ENCODE measurements at places on chromosomes 2 and 18.

DNA sequence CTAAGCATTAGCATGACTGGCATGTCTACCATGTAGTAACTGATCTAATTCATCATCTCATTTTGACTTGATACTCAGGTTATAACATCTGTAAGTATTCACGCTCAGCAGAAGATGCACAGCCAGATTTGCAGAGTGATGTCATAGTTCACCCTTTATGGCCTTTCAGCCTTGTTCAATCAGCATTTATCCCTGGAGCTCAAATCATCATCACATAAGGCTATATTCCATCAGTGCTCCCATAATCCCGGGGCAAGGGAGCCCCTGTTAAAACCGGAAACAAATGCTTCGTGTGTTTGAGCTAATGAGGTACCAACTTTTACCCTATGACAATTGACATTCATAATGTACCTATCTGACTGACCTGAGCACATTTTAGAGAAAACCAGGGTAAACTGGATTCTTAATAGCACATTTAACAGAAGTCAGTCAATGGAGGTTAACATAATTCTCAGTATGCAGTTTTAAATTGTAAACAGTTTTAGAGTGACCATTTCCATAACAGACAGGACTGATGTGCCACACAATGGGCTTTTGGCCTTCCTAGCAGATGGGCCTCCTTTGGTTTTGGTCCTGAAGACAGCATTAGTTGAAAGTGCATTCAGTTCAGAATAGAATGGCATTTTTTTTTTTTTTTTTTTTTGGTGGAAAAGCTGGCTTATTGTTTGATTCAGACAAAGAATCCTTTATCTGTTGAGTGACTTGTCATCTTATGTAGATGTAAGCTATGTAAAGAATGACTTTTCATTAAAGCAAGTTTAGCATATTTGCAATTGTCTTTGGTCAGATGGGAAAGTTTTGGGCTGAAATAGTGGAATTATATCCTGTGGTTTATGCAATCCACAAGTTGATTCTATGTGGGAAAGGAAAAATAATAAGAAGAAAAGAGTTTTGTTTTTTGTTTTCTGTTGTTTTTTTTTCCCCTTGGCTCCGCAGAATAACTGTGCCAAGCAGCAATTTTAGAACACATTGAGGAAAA, 866.0 kb upstream of the ACVR2A start:
- no peak for DNase-seq

GRCh38 chr2:233700028-233700635, 7.4 kb downstream of the UGT1A6 start:
- DNase-seq = no peak

GRCh38 chr2:163465440-163465839, 270.4 kb downstream of the FIGN start:
- DNase-seq = no peak

- DNase-seq = no peak
These were observed 71.6 kb upstream of the CYP1B1 start for GRCh38 chr2:38147333-38148121.

GRCh38 chr2:10397297-10397875, 50.7 kb downstream of the ODC1 start:
- DNase-seq = no peak

DNA sequence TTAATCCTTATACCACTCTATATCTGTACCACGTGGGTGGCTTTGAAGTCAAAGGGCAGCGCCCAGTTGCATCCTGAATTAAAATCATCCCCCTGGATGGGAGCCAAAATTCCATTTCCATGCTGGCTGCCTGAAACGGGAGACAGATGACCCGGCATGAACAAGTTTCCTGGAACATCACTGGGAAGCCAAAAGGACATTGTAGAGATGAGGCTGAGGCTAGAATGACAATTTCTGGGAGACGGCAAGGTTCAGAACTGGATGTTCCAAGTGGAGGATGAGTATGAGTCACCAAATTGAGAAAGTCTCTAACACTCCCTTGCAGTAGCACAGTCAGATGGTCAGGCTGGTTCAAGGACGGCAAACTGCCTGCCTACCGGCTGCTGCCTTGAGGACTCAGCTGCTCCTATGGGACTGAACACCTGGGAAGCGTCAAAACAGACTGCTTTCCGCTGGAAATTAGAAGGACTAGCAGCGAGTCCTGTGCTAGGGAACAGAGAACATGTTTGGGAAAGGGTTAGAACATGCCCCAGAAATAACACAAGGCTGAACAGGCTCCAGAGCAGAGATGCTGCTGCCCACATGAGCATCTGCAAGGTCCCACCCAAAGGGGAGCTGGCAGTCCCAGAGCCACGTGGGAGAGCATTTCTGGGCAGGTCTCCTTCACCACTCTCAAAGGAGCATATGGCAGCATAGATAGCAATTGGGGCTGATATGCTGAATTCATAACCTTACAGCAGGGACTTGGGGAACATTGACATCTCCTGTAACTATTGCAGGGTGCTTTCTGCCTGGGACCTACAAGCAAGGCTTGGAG, 32.0 kb downstream of the YPEL5 start:
- no peak for DNase-seq

- DNase-seq = no peak
These were observed 26.9 kb upstream of the KCNG2 start for GRCh38 chr18:79770826-79771225.

DNA sequence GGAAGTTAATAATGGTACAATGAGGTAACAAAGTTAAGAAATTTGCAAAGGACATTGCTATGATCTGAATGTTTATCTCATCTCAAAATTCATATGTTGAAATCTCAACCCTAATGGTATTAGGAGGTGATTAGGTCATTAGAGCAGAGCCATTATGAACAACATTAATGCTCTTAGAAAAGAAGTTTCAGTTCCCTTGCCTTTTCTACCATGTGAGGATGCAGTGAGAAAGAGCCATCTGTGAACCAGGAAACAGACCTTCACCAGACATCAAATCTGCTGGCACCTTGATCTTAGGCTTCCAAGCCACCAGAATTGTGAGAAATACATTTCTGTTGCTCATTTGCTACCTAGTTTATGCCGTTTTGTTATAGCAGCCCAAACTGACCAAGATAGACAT, 757.6 kb downstream of the NR4A2 start:
- no peak for DNase-seq

GRCh38 chr2:67994716-67995115, 68.1 kb downstream of the C1D start:
- no peak for DNase-seq

GRCh38 chr2:151967829-151968722, 130.8 kb downstream of the CACNB4 start:
- no peak for DNase-seq

DNA sequence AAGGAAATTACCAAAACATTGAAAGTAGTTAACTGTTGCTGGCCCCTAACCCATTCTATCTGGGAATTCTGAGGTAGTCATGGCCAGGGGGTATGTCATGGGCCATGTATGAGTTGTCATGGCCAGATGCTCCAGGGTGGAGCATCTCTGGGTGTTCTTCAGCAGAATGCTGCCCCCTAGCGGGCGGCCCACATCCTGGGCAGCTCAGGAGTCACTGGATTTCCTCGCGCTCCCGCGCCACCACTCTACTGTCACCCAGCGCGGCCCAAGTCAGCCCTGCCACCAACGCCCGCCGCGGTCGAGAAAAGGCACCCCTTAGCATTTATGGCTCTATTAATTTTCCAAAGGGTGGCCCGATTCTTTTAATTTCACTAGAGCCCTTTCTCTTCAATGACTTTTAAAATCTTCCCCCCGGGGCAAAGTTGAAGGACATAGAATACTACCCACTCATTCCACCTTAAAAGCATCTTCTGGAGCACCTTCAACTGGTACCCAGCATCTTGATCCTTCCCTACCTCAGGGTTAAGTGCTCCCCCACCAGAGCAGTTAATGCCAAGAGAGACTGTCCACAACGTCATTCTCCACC, 41.6 kb downstream of the PKDCC start:
- peak; percentile 65 for DNase-seq

DNA sequence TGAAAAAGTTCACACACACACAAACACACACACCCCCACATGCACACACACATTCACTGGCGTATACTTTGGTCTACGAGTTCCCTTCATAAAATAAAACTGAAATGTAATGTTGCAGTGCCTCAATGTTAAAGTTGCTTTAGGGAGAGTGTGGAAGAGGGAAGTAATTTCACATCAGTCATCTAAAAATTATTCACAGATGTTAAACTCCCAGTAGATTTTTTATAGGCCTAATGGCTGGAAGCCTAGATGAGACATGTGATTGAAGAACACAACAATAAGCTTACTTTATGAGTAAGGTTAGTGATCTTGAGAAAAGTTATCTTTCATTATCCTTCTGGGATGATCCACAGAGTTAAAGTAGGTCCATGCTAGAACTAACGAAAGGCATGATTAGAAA, 506.7 kb upstream of the CNTNAP5 start:
- no peak for DNase-seq

- no peak for DNase-seq
These were observed 89.3 kb downstream of the CABYR start for GRCh38 chr18:24227977-24228666.

- no peak for DNase-seq
These were observed 6.2 kb upstream of the ALPG start for GRCh38 chr2:232400256-232401015.

GRCh38 chr2:198546122-198546521, 741.7 kb downstream of the PLCL1 start:
- no peak for DNase-seq

GRCh38 chr2:88563129-88563528, 64.1 kb downstream of the EIF2AK3 start:
- DNase-seq = no peak

GRCh38 chr2:105870062-105870461, 125.3 kb downstream of the NCK2 start:
- no peak for DNase-seq

GRCh38 chr2:160255408-160255807, 55.3 kb upstream of the ITGB6 start:
- no peak for DNase-seq

- DNase-seq = no peak
These were observed 32.8 kb upstream of the DAPL1 start for GRCh38 chr2:158762336-158762735.

- no peak for DNase-seq
These were observed 65.2 kb downstream of the CIB4 start for GRCh38 chr2:26575836-26576564.

- no peak for DNase-seq
These were observed 129.7 kb upstream of the OSR1 start for GRCh38 chr2:19488009-19488691.

GRCh38 chr2:96146153-96146880, 1.1 kb upstream of the DUSP2 start:
- peak; percentile 87 for DNase-seq

DNA sequence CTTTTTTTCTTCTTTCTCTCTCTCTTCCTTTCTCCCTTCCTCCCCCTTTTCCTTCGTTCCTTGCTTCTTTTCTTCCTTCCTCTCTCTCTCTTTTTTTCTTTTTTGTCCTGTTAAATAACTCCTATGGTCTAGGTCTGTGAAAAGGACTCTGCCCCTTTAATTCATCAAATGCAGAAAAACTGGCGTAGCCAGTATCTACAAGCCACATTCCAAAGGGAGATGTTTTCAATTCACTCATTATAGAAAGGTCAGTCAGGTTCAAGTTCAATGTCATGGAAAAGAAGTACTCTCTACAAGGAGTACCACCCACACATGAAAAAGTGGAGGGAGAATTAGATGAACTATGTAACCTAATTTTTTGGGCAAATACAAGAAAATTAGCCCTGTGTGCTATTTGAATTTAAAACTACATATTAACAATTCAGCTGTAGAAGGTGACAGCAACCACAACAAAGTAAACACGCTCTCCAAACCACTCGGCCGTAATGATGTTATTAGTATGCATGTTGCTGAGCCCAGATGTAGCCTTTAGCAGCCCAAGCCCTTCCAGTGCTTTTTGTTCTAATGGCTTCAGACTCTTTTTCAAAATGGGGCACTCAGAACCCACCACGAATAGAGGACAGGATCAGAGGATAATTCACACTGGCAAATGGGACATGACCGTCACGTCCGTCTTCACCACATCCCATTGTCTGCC, 735.4 kb upstream of the FANCL start:
- DNase-seq = no peak

GRCh38 chr2:162746310-162746709, 92.3 kb downstream of the KCNH7 start:
- DNase-seq = no peak

DNA sequence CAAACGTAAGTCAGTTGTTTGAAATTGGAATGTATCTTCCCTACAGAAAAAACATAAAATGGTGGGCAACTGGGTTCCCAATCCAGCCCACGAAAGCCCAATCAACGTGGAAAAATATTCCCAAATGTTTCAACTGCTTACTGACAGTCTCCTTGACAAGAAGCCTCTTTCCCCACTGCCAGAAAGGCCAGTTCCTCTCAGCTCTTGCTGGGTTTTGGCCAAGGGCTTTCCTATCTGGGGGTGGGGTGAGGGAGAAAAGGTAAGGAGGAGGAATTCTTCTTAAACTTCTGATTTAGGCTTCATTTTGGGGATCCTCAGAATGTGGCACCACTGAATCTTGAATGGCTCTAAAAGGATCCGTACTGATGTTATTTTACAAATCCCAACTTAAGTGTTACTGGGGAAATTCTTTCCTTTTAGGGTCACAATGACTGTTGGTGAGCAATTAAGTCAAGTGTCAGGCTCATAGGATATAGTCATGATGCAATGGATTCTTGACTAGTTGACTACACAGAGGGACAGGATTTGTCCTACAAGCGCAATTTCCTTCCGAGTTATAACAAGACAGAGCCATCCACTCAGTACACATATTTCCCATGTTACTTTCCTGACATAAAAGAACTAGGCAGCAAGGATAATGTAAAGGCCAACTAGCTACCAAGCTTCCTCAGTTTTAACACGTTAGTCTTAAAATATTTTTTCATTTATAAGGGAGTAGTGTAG, 73.6 kb downstream of the SPRED2 start:
- no peak for DNase-seq

GRCh38 chr2:85655961-85656417, 12.0 kb downstream of the SFTPB start:
- DNase-seq = no peak

DNA sequence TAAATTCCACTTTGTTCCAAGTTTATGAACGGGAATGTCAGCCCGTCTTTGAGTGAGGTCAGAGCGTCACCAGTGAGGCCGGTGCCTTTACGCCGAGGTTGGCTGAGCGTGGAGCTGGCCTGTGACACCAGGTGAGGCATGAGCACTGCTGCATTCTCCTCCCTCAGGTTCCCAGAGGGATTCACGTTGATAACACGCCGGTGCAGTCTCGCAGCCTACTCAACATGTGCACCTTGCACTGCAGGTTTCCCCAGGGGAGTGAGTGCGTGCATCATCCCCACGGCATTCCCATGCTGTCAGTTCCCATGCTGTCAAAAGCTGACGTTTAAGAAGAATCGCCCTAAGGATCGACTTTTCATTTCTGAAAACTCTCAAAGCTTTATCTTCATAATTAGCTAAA, 213.3 kb downstream of the LDLRAD4 start:
- no peak for DNase-seq

GRCh38 chr18:21745231-21745630, 4.6 kb downstream of the MIB1 start:
- DNase-seq = no peak

GRCh38 chr2:58866527-58866926, 625.4 kb upstream of the FANCL start:
- DNase-seq = no peak

- DNase-seq = no peak
These were observed 194.1 kb upstream of the DSEL start for GRCh38 chr18:67710639-67711038.

Measured in CD4-positive, alpha-beta T cell (primary cell).